ENCODE measurements at places on chromosomes 3 and 15.
A peak's percentile ranks its signal among the peaks of the same experiment; 100 is the strongest.

- DNase-seq, result no peak
These were observed 570 bp upstream of the NEDD4 start for GRCh38 chr15:55993804-55994560.

- no peak for DNase-seq
These were observed 204.1 kb downstream of the CADM2 start for GRCh38 chr3:85162905-85163304.

DNA sequence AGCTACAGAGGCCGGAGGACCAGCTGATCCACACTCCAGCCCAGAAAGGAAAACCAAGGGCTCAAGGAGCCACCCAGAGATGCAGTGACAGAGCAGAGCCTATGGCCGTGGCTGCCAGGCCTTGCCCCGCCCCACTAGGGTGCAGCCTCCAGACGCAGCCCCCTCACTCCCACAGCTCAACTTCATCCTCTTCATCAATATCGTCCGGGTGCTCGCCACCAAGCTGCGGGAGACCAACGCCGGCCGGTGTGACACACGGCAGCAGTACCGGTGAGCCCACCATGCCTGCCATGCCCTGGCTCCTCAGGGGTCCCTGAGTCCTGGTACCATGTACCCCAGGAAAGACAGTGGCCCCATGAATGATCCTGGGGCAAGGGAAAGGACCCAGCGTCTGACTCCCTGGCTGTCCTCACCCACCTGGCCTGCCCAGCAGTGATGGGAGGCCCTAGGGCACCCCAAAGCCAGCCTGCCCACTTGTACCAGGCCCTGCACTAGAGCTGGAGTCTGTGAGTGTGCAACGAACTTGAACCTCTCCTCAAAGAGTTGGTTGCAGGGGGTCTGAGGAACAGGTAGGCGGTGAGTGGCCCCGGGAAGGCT is 24.2 kb downstream of the PTH1R start:
- no peak for DNase-seq

DNA sequence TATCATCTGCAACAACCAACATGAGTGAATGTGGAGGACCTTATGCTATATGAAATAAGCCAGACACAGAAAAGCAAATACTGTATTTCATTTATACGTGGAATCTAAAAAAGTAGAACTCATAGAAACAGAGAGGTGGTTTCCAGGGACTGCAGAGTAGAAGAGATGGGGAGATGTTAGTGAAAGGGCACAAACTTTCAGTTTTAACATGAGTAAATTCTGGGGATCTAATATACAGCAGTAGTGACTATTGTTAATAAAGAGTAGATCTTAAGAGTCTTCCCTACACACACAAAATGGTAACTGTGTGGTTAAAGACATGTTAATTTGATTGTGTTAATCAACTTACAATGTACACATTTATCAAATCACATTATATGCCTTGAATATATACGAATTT is 20.9 kb upstream of the MELTF start:
- DNase-seq, result no peak

GRCh38 chr3:189142527-189142926 is 29.2 kb upstream of the TPRG1 start:
- DNase-seq, result peak; percentile 14

GRCh38 chr15:59377924-59378323 is 5.3 kb upstream of the MYO1E start:
- DNase-seq, result no peak

DNA sequence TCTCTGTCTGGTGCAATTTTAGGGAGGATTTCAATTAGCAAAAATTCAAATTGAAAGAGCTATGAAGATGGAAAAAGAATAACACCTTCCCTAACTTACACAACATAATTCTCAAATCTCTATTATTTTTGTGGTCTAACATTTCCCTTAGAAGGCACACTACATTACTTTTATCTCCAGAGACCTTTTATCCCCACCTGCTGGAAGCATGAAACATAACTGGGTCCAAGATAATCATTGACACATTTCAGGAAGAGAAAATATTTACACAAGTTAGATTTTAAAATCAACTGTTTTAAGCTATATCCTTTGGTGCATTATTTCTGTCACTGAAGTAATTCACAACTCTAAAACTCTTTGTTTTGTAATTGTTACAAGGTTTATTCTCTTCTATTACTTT is 779.5 kb downstream of the ROBO1 start:
- DNase-seq, result no peak

GRCh38 chr3:133987948-133988484 is 41.7 kb downstream of the SLCO2A1 start:
- DNase-seq, result no peak

- no peak for DNase-seq
These were observed 33.7 kb upstream of the LIPC start for GRCh38 chr15:58398071-58398470.

DNA sequence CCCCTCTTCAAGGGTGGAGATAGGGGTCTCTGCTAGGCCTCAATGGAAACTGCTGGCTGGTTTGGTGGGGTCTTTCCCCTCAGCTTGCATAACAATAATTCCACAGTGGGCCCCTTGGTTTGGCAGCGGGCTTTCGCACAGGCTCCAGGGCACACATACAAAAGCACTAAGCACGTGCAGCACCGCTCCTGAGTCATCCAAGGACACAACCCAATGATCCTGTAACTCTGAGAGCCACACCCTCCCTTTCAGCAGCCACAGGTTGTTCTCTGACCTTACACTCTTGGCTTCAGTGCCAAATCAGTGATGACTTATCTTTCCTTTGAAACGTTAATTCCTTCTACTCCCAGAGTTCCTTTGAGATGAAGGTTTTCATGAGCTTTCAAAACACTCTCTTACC is 41.7 kb downstream of the DAPK2 start:
- no peak for DNase-seq

GRCh38 chr3:114323546-114324254 is 29.9 kb downstream of the TIGIT start:
- no peak for DNase-seq

- no peak for DNase-seq
These were observed 118.1 kb downstream of the AKAP13 start for GRCh38 chr15:85498471-85498870.

DNA sequence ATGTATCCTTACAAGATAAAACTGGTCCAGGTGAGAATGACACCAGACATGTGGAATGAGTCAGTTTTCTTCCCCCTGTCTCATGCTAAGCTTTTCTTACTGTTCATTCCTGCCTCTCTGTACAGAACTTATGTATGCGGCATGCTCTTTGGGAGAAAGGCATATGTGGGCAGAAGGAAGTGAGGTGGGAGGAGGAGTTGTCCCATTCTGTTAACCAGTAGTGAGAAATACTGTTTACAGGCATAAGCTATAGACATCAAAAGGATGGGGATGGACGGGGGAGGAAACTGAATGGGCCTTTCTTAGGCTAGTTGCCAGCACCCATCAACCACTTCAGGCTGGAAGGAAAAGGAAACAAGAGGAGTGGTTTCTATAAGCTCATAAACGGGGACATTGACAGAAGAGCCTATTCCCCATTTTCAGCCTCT is 143.6 kb upstream of the BHLHE40 start:
- no peak for DNase-seq

DNA sequence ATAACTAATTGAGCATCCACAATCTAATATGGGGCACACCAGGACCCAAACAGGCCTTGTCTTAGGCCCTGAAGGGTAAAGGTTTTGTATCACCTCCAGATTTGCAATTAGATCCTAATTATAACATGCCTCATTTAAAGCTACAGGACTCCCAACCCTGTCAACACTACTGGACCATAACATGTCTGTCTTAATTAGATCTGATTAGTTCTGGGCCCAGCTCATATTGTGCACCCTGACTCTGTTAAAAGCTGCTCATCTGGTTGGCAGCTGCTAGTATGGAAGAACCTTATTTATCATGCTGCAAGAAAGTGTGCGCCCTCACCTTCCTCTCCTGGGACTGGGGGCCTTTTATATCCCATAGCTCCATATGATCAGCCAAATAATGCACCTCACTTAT is 457.8 kb downstream of the ROBO1 start:
- DNase-seq, result no peak

GRCh38 chr3:14428087-14429033 is 26.0 kb downstream of the SLC6A6 start:
- DNase-seq, result no peak

Data from CD4-positive, alpha-beta T cell treated with Interleukin-1 beta for 1 hour (primary cell).